Inflammatory macrophage treated with lipopolysaccharide for 4 hours (primary cell): ENCODE measurements at places on chromosomes 2 and 18.
A peak's percentile ranks its signal among the peaks of the same experiment; 100 is the strongest.

GRCh38 chr2:216206041-216206703 is 97.0 kb downstream of the XRCC5 start:
- DNase-seq = peak; percentile 55

DNA sequence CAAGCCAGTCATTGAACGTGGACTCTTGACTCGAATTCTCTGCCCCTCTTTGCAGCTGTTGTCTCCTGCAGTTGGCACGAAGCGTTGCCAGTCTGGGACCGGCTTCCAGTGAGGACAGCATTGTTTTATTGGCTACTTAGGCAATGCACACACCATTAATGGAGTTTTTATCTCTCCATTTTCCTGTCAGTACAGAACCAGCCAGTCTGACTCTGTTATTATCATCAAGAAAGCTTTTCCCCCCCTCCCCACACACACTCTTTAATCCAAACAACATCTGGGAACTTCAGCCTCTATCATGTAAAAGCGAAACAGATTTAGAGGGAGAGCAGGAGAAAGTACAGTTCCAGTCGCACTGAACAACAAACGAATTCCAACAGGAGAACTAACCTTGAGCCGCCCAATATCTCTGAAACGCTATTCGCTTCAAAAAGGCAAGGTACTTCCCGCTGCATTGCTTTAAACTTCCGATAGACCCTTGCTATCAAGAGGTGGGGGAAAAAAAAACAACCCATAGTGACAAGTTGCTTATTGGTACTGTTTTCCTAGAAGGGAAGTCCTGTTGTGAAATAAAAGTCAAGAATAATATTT is 38.2 kb downstream of the ACVR1 start:
- peak; percentile 36 for DNase-seq

DNA sequence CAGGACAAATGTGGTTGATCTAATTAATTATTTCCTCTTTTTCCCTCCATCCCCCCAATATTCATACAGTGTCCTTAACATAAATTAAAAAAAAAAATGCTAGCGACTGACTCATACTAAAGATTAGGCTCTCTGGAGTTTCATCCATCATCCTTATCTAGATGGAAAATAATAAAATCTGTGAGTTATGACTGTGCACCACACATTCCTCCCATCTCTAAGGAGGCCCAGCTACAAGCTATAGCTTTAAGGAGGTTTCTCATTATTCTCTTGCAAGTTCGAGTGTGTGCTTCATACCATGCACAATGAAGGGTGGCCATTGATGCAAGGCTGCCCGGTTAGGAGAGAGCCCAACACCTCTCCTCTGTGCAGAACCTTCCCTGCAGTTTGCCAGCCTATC is 77.3 kb downstream of the XDH start:
- no peak for DNase-seq

DNA sequence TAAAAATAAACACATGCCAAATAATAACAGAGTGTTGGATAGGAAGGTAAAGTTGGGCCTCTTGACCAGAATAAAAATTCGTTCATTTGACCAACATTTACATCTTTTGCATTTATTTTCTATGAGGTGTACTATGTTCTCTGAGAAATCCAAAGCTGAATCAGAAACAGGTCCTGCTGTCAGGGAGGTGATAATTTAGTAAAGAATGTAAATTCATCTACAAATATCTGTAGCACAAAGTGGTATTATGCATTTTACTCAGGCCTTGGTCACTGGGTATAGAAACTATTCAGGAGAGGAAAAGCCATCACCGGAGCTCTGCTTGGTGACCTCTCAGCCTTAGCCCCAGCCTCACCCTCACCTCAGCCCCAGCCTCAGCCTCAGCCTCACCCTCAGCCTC is 208.9 kb downstream of the SPP2 start:
- DNase-seq = no peak

DNA sequence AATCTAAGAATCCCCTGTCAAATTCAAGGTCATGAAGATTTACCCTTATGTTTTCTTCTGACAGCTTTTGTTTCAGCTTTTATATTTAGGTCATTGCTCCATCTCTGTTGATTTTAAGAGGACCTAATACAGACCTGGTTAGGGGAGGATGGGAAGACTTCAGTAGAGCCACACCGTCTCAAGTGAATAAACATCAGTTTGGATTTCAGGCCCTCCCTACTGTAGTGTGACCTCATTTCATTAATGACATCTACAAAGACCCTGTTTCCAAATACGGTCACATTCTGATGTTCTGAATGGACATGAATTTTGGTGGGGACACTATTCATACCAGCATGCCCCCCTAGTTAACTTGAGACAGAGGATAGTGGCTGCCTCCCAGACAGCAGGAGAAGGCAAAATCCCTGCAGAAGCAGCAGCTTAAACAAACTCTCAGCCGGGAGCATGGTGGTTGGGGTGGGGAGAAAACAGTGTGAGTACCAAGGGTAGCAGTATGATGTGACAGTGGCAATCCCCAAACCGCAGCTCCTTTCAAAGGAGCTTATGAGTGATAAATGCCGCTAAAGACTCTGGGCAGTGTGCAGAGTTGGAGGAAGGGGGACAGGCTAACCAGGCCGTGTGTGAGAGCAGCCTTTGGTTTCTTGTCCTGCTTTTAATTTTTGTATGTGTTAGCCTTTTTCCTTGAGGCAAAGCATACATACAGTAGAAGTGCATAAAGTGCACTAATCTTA is 65.9 kb upstream of the TNP1 start:
- DNase-seq = no peak

- peak; percentile 5 for DNase-seq
Measured at GRCh38 chr2:169693360-169693759, 845 bp downstream of the CFAP210 start.

DNA sequence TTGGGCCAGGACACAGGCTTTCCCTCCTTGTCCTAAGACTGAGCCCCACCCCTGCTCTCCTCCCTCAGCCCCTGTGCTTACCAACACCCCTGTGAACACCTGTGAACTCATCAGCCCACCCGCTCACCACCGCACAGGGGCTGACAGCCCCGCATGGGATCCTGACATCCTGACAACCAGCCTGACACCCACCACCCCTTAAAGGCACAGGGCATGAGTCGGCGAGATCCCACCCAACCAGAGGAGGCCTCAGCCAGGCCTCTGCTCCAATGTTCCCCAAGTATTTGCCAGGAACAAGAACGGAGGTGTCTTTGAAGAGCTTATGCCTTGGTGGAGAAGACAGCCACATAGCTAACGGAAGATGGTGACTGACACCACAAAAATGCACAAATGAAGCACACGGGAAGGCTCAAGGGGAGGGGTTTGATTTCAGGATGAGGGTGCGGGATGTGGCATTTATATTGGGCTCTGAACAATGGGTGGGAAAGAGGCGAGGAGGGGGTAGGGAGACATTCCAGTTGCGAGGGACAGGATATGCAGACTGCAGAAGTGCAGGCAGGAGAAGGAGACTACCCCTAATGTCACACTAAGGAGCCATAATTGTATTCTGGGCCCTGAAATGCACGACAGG is 11.0 kb downstream of the RAB11FIP5 start:
- no peak for DNase-seq

DNA sequence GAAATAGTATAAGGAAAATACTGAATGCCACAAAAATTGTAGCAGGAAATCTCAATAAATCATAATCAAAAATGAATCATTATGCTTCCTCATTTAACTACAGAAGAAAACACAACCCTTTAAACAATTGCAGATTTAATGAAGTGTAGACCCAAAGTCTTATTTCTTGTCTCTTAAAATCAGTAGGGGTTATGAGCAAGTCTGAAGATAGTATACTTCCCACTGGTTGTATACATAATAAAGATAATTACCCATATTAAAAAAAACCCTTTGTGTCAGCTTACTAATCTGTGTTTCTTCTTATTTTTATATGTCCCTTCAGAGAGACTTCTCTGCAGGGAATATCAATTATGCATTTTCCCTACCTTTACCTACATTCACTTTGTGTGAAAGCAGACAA is 504.7 kb downstream of the ERBB4 start:
- no peak for DNase-seq

GRCh38 chr18:23924813-23925212 is 89.7 kb upstream of the TTC39C start:
- no peak for DNase-seq

DNA sequence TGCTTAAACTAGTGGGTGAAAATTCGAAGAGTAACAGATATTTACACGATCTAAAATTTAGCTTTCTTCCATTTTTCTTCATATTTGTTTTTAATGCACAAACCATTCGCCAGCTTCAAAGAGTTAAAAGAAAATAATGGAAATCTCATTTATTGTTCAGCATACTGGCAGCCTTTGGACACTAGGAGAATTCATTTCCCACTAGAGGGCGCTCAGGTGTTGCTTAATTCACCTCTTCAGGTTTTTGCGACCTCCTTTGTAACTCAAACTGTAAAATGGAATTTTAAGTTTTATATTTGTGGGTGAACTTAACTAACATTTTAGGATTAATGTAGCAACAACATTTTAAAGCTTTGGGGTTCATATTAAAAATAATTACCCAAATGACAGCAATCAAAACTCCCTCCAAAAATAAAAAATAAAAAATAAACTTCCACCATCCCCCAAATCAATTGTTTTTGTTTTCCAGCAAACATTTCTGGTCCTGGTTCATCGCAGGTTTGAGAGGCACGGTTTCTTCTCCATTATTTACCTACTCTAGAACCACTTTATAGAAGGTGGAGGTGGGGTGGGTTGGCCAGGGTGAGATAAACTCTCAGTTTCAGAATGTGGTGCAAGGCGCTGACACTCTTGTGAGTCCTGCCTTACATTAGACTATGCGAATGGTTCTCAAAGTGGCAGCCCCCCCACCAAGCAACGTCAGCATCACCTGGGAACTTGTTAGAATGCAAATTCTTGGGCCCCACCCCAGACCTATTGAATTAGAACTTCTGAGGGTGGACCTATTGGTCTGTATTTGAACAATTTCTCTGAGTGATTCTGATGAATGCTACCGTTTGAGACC is 24.7 kb upstream of the PNPT1 start:
- peak; percentile 54 for DNase-seq

- DNase-seq = peak; percentile 37
Measured at GRCh38 chr18:47050468-47050867, 15.0 kb upstream of the ELOA2 start.

- DNase-seq = no peak
Measured at GRCh38 chr18:10437837-10438236, 16.6 kb upstream of the APCDD1 start.

- peak; percentile 44 for DNase-seq
Measured at GRCh38 chr2:234496055-234496834, 636 bp downstream of the ARL4C start.

DNA sequence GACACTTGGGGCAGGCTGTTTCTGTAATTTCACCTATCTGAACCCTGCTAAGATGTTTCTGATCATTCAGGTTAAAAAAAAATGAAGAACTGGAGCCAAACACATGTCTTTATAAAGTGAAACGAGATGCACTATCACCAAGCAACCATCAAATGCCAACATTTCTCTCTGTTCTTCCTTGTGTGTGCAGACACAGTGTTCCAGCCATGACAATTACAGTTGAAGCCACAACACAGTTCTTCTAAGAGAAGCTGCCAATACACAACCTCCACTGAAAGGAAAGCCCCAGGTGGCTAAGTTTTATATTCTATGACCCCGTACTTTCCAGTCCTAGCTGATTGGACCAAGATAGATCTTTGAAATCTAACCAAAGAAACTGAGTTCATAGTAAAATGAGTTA is 181.8 kb downstream of the RAD51AP2 start:
- DNase-seq = no peak

DNA sequence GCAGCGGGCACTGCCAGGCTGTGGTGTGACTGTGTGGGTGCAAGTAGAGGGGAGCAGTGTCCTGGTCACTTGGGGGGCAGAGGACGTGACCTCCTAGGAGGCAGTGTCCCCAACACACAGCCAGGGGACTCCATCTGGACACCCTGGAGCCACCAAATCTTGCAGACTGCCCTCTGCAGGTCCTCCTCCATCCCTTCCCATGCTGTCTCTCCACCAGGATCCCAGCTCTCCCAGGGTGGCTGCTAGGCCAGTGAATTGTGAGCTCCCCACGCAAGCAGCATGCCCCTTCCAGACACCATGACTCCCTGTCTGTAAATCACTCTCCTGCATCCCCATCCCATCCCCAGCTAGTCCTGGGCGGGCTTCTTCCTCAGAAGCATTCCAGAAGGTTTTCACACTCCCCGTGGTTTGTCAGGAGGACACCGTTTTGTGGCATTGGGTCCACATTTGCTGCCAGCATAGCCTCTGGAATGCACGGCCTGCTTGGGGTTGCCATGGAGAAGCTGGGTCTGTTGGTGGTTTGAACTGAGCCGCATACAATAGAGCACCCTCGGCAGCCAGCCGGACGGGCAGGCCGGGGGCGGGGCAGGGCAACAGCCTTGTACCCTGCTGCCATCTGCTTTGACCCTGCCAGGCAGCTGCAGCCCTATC is 210.7 kb downstream of the KLHL29 start:
- no peak for DNase-seq

DNA sequence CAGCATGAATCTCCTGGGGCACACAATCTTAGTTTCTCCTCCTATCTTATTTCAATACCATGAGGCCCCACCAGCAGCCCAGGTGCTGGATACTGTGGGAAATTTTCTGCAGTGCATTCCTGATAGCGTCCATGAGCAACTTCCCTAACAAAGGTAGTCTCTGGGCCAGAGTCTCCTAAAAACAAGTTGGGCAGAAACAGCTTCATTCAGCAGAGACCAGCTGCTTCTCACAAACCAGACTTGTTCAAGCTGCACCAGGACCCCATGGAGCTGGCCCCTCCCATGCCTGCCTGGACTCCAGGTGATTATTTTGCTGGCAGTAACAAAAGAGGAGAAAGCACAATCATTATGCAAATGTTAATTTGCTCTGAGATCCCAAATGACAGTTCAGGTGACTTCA is 31.4 kb downstream of the MYO5B start:
- no peak for DNase-seq

DNA sequence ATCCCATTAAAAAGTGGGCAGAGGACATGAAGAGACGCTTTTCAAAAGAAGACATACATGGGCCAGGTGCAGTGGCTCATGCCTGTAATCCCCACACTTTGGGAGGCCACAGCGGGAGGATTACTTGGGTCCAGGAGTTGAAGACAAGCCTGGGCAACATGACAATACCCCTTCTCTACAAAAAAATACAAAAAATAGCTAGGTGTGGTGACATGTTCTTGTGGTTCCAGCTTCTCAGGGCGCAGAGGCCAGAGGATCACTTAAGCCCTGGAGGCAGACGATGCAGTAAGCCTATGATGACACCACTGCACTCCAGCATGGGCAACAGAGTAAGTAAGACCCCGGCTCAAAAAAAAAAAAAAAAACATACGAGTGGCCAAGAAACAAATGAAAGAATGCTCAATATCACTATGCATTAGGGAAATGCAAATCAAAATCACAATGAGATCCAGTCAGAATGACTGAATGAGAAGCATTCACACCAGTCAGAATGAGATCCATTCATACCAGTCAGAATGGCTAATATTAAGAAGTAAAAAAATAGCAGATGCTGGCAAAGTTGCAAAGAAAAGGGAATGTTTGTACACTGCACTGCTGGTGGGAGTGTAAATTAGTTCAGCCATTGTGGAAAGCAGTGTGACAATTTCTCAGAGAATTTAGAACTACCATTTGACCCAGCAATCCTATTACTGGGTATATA is 550.2 kb upstream of the SLC39A10 start:
- DNase-seq = no peak

GRCh38 chr2:75667884-75668283 is 21.3 kb downstream of the MRPL19 start:
- no peak for DNase-seq

GRCh38 chr2:191195021-191195420 is 44.2 kb upstream of the STAT4 start:
- no peak for DNase-seq
